ENCODE measurements at places on chromosomes 3 and 15.

DNA sequence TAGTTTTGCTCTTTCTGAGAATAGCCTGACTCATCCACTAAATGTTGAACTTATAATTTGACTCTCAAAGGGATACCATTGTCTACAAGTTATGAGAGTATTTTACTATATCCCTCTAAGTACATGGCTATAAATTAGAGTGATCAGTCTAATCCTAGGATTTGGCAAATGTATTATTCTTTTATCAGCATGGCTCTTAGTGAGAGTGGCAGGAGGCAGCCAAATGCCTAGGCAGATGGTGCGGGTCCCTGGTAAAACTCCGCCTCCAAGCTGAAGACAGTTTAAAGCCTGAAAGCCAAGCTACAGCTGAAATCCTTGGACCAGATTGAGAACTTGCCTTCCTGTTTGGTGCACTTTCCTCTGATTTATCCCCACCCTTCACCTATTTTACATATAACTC lies 631.8 kb downstream of the SQOR start:
- no peak for DNase-seq

DNA sequence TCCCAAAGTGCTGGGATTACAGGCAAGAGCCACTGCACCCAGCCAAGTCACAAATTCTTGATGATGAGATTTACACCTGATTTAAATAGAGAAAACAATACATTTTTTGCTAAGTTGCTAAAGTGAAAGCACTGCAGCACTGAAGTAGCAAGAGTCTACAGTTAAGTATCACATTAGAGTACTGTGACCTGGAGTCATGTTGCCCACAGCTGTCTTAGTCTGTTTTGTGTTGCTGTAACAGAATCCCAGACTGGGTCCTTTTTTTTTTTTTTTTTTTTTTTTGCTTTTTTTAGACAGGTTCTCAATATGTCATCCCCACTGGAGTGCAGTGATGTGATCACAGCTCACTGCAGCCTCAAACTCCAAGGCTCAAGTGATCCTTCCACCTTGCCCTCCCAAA lies 23.2 kb upstream of the GNB4 start:
- DNase-seq, result no peak

- DNase-seq, result no peak
Observed at GRCh38 chr3:125611908-125612307, 16.6 kb upstream of the OSBPL11 start.

DNA sequence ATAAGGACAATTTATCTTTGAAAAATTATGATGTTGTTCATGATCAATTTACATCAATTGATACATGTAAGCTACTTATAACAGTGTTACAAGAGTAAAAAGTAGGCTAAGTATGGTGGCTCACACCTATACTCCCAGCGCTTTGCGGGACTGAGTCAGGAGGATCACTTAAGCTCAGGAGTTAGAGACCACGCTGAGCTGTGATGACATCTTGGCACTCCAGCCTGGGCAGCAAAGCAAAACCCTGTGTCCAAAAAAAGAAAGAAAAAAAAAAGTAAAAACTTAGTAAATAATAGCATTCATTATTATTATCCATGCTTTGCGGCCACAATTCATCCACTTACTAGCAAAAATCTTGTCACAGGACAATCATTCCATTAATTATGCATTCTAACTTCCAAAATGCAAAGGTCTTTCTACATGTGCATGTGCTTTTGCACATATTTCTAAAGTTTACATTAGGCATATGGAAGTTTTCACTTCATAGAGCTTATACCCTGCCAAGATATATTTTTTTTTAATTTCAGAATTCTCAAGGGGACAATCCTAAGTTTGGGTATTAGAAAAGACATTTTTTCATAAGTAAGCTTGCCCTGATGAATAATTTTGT lies 243.3 kb upstream of the RARB start:
- DNase-seq, result no peak

DNA sequence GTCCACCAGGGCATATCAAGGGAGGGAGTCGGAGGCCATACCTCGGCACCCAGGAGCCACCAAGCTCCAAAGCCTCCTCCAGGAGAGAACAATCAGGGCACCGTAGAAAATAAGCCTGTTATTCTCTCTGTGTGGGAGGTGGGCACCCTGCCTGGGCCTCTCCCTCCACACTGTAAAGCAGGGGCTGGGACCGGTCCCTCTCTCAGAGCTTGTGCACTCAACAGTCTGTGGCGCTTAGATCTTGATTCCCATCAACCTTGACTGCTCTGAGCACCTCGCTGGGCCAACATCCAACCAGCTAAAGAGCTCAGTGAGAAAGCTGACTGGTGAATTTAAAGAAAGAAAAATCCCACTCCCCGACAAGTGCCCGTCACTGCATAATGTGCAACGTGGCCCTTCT lies 53.0 kb downstream of the PCSK6 start:
- DNase-seq, result no peak

DNA sequence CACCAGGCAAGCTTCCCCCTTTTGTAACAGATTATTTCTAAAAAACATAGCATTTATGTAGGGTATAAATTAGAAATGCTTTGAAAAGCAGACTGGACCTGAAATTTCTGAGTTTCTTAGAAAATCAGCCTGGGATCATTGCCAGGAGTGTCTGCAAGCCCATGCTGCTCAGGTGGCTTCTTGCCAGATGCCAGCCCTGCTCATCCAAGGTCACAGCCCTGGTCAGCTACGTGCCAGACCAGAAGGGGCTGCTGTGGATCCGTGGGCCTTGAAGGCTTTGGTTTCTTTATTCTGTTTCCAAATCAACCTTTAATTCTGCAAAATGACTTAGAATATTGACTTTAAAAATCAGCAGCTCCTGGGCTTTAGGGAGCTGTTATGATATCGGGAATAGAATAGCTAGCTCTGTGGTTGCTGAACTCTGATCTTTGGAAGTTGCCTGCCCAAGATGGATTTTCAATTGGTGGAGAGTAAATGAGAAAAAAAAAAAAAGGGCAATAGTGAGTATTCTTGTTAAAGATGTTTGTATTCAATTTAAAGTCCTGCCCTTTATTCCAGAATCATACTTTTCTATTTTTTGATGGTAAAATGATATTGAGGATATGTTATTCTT lies 370.1 kb upstream of the ONECUT1 start:
- no peak for DNase-seq

GRCh38 chr3:66582721-66583423 lies 82.0 kb upstream of the LRIG1 start:
- DNase-seq, result peak; percentile 19

GRCh38 chr3:129673012-129673411 lies 66.5 kb upstream of the PLXND1 start:
- no peak for DNase-seq

- DNase-seq, result no peak
Observed at GRCh38 chr3:15815696-15816095, 17.9 kb upstream of the ANKRD28 start.

Data from stimulated activated CD4-positive, alpha-beta T cell treated with anti-CD3 and anti-CD28 coated beads, Interleukin-2, amount 100 ng/mL, for 24 hours (primary cell).